ENCODE measurements at places on chromosomes 4 and X.

GRCh38 chr4:141703497-141703896 lies 67.1 kb downstream of the IL15 start:
- DNase-seq = no peak

DNA sequence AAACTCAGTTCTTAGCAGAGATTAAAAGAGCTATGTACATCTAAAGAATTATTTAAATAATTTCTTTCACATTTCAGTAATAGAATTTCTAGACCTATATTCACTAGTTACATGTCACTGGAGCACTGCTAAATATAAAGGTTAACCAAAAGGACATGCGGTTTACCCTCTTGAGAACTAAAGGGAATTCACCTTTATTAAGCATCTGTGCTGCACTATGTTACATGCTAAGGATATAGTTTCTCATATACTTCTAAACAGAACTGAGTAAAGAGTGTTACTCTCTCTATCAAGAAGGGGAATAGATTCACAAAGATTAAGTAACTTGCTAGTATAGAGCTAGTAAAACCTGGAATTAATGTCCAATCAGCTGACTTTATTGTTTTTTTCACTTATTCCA lies 7.6 kb downstream of the SPIN3 start:
- no peak for DNase-seq

DNA sequence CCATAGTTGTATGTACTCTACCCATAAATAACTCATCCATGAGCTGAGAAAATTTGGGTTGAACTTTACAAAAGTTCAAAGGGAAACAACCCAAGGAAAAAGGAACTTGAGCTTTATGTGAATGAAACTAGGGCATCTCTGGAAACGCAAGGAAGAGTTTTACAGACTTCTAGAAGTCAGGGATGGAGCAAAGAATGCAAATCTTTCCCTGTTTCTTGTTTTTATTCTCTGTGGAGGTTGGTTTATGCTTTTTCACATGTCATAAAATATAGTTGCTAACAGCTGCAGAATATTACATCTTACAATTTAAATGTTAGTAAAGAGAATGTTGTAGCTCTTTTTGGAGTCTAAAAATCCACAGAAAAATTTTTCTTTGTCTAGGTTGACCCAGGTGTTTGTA lies 754.1 kb downstream of the PCDH7 start:
- no peak for DNase-seq

DNA sequence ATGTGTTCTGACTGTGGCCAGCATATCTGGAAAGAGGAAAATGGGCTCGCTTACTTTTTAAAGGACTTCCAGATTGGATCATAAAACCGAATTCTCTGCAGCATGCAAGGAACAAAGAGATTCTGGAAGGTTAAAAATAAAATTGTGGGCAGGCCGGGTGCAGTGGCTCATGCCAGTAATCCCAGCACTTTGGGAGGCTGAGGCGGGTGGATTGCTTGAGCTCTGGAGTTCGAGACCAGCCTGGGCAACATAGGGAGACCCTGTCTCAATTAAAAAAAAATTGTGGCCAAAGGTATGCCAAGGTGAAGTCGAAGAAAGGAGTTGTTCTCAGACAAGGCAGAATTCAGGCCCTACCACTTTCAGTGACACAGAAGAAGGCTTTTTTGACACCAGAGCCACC lies 37.8 kb downstream of the NELFA start:
- no peak for DNase-seq

GRCh38 chr4:53100501-53101190 lies 238.5 kb downstream of the RASL11B start:
- no peak for DNase-seq

DNA sequence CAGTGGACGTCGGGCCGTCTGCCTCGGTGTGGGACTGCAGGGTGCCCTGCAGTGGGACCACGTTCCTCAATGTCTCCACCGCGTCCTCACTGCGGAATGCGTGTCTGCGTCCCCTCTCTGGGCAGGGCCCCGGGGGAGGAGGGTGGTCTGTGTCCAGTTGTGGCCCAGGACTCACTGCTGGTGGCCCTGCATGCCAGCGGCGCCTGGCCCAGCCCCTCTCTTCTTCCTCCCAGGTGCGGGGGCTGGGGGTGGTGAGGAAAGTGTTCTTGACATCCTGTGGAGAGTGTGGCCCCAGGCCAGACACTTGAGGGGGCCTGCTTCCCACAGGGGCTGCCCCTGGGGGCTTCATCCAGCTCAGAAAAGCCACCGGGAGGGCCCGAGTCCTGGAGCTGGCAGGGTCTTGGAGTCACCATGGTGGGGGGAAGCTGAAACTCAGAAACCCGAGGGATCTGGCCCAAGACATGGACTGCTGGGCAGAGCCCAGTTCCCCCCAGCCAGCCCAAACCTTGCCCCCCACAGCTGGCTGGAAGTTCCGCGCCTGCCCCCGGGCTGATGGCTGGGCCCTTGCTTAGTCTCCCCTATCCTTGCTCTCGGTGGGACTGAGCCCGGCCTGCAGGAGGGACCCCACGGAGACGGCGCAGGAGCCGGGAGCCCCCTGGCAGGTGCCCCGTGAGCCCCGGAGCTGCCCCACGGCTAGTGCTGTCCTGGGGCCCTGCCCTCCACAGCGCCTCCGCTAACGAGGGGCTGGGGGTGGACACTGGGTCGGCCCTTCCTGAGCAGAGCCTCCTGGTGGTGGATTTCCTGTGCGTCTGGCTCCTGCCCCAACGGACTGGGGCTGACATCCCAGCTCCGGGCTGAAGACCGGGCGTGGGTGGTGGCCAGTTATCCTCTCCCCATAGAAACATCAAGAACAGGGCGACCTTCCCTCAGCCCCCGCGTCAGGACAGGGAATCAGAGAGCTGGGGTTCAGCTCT lies 2.9 kb downstream of the DOK7 start:
- no peak for DNase-seq
